ENCODE measurements at places on chromosomes 7 and 10.

GRCh38 chr10:35712486-35712885, 70.4 kb upstream of the FZD8 start:
- no peak for DNase-seq

DNA sequence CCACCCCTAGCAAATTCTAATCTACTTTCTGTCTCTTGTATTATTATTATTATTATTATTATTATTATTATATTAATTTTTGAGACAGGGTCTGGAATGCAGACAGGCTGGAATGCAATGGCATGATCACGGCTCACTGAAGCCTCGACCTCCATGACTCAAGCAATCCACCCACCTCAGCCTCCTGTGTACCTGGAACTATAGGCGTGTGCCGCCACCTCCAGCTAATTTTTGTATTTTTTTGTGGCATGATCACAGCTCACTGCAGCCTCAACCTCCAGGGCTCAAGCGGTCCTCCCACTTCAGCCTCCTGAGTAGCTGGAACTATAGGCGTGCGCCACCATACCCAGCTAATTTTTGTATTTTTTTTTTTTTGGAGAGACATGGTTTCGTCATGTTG, 2.6 kb upstream of the TMEM139 start:
- DNase-seq, result peak; percentile 40

DNA sequence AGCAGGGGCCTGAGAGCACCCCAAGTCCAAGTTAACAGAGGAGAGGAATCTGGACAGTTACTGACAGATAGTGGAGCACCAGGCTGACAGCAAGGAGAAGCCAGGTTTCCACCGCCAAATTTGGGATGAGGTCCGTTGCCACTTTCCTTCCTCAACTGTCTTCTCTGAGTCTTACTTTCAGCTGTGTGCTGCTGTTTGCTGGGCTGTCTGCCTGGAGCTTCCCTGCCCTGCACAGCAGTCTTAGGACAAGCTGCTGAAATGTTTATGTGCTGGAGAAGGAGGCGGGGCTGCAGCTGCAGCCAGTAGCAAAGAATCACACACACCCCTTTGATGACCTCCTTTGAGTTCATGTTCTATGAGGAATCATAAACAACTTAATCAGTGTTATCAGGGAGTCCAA, 17.4 kb upstream of the CYP3A7 start:
- DNase-seq, result no peak

- no peak for DNase-seq
Observed at GRCh38 chr7:15765753-15766152, 79.3 kb upstream of the MEOX2 start.

- no peak for DNase-seq
Observed at GRCh38 chr10:126315494-126316177, 72.6 kb downstream of the ADAM12 start.

- no peak for DNase-seq
Observed at GRCh38 chr7:105835441-105835840, 41.0 kb downstream of the ATXN7L1 start.

- DNase-seq, result no peak
Observed at GRCh38 chr10:83075815-83076355, 1063.4 kb upstream of the GHITM start.

DNA sequence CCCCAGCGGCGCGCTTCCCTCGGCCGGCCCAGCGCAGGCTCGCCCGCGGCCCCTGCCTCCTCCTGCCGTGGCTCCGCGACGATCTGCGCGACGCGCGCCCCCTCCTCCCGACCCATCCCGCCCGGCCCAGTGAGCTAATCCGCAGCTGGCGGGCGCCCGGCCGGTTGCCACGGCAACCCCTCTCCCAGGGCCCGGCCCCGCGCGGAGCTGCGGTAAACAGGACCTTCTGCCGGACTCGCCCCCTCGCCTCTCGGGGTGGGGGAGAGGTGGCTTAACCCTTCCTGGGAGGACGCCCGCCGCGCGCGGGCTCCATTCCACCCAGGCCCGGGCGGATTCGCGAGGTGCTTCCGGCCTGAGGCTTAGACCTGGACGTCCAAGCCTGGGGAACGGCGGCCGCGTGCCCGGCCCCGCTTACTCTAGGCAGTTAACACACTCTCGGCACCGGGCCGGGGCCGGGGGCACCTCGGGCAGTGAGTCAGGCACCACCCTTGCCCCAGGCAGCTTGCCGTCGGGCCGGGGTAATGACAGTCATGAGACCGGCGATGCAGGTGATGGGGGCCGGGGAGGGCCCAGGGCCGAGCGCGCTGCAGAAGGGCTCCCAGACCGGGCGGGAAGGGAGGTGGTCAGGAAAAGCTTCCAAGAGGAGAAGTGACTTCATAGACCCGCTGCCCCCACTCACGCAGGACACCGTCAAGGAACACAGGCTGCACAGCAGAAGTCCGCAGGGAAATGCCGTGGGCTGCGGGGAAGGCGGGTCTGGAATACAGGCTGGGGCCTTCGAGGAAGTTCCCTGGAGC, at the start of gene DENND2A:
Gene DENND2A (minus strand): TSS at position 87 of the 797 bp plus-strand sequence. CDS start 38,416 bp downstream, outside the sequence.
- DNase-seq, result peak; percentile 64

DNA sequence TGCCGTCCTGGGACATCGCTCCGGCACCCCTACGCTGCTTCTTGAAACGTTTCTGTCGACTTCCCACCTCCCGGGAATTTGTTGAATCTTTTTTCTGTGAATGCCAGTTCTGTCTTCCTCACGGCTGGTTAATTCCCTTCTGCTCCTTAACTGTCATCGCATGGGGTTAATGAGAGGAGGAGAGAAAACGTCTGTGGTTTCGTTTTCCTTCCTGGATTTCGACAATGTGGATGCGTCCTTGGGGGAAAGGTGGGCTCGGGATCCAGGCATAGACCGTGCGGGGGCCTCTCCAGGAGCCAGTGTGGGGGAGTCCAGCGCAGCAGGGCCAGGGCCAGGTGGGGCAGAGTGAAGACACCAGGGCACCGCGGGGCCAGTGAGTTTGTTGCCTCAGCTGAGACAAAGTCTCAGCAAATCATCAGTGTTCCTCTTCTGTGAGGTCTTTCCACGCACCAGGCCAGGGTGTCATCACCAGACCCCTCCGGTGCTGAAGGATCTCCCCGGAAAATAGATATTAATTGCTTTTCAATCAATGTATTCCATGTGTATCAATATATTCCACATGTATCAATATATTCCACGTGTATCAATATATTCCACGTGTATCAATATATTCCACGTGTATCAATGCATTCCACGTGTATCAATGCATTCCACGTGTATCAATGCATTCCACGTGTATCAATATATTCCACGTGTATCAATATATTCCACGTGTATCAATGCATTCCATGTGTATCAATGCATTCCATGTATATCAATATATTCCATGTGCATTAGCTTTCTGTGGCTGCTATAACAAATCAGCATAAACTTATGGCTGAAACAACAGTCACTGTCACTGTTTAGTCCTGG, 33.7 kb upstream of the CFAP46 start:
- DNase-seq, result no peak

GRCh38 chr10:8051851-8052257, 2.6 kb upstream of the GATA3 start:
- no peak for DNase-seq

- DNase-seq, result peak; percentile 29
Observed at GRCh38 chr7:74280985-74281384, 8.2 kb upstream of the CLIP2 start.

DNA sequence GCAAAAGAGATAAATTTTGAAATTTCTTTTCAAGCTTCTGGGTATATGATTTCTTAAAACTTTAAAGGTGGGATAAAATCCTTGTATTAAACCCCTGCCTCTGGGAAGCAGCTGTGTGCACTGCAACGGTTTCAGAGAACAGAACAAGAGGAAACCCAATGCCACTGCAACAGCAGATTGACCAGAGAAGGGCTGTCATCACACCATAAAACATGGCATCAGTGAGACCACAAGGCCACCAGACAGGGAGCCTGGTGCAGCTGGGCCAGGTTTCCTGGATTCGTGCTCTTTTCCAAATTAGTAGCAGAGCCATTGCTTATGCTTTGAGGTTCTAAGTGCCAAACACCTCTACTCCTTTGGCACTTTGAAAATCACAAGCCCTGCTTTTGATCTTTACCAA, 152.4 kb downstream of the PRPF18 start:
- no peak for DNase-seq

GRCh38 chr7:29146888-29147609, 712 bp upstream of the CPVL start:
- peak; percentile 55 for DNase-seq

DNA sequence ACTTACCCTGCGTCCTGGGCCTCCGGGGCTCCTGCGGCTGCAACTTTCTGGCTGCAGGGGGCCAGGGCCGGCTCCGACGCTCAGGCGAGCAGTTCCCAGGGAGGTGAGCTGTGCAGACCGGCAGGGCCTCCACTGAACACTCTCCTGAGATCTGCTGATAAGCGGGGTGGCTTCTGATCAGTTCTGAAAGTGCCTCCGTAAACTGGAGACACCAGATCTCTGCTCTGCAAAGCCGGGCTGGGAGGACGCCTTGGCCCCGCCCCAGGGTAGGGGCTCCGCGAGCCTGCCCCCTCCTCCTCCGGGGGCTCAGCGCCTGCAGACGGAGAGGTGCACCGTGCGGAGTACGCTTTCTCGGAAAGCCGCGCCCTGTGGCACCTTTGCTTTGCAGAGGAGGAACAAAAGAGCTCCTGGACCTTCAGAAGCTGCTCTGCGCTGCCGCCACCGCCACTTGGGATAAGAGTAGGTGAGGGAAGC, 141.3 kb upstream of the VKORC1L1 start:
- peak; percentile 52 for DNase-seq

- DNase-seq, result peak; percentile 58
Observed at GRCh38 chr7:5532536-5533335, 109.1 kb upstream of the TNRC18 start.

- DNase-seq, result no peak
Observed at GRCh38 chr10:88557256-88557655, 25.9 kb downstream of the RNLS start.

DNA sequence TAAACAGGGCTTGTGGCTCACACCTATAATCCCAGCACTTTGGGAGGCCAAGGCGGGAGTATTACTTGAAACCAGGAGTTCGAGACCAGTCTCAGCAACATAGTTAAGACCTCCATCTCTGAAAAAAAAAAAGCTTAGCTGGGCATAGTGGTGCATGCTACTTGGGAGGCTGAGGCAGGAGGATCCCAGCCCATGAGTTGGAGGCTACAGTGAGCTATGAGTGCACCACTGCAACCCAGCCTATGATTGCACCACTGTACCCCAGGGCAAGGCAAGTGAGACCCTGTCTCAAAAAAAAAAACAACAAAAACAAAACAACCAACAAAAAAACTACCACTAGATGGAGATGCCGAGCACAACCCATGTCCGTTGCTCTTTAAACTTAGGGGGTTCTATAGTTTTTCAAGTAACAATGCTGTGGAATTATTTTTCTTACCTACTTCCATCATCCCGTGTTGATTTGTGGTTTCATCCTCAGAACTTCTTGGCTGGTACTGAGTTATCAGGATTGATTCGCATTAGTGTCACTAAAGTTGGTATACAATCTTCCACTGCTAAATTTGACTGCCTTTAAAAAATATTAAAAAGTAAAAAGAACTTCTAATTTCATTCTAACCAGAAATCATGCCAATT, 12.2 kb upstream of the REPIN1 start:
- DNase-seq, result peak; percentile 31

GRCh38 chr10:527416-527815, 162.1 kb downstream of the DIP2C start:
- DNase-seq, result no peak

DNA sequence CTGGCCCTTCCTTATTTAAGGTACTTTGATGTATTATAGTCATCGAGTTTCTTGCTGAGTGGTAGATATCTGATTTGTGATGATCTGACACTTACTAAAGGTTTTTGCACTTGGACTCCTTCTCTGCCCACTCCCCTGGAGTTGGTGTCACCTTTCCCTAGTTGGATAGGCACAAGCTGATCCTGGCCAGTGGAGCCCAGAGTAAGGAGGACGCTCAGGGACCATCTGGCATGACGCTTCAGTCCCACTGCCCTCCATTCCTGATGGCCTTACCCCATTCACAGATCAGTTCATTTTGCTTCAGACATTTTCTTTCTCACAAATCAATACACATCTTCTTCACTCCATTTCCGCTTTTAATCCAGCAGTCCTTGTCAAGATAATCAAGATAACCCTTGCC, 20.1 kb downstream of the ASB15 start:
- DNase-seq, result no peak

GRCh38 chr7:122485856-122486255, 181.3 kb upstream of the FEZF1 start:
- no peak for DNase-seq

- no peak for DNase-seq
Observed at GRCh38 chr10:47182934-47183703, 116.9 kb upstream of the GDF10 start.

DNA sequence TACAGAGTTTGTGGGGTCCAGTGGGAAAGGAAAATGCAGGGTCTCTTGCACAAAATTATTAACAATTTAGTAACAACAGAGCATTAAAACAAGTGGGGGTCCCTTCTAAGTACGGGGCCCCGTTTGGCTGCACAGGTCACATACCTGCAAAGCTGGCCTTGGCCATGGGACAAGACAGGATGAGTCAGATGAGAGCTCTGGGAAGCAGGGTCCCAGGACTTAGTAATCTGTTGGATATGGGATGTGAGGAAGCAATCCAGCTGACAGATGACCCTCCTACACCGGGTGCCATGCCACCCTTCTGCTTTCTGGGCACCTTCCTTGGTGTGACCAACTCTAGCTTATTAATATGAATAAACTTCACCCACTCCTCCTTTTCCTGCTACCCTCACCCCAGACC, 3.2 kb upstream of the DUSP5 start:
- DNase-seq, result peak; percentile 45

DNA sequence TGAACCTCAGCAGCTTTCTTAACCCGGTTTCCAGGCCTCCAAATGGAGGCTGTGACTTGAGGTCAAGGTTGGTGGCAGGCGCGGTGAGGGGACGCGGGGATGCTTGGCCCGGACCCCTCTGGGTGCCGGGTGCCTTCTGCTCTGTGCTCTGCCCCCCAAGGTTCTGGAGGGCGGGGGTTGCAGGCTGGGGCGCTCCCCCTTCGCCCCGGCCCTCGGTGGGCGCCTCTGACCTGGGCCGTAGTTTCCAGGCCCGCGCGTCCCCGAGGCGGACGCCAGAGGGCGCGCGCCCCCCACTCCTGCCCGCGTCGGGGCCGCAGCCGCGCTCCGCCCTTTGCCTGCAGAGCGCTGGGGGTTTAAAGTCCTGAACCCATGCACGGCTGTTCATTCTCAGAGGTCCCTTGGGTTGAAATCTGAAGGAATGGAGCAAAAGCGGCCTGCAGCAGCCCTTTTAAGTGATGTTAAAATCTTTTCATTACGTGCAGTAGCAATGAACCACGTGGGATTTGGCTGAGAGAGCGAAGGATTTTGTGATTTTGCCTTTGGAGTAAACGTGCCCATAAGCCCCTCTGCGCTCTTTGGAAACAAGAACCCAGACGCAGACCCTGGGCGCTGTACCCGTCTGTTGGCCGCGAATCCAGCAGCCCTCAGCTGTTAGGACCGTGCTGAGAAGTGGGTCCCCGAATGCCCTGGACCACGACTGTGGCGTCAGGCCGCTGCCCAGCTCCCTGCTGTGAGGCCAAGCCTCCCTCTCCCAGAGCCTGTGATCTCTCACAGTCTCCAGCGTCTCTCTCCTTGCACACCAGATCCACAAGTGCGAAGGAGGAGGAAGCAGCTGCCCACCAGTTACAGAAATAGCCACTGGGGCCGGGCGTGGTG, 135.0 kb downstream of the ACTR3B start:
- peak; percentile 14 for DNase-seq
